Astrocyte of the cerebellum (primary cell): ENCODE measurements at places on chromosomes 3 and 15.

DNA sequence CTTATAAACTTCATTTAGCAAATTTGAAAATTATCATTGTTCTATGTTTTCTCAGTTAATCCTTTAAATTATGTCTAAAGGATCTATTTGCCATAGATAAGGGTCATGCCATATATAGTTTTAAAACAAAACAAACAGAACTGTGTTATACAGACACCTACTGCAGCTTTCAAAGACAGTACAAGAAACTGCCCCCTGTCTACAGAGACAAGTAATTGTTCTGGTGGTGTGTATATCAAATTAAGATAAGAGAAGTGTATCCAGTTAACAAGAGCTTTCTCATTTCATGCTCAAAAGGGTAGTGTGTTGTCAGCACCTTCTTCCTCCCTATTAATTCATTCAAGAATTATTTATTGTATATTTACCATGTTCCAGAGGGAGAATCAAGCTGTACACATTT lies 201.2 kb downstream of the FMN1 start:
- no peak for DNase-seq

DNA sequence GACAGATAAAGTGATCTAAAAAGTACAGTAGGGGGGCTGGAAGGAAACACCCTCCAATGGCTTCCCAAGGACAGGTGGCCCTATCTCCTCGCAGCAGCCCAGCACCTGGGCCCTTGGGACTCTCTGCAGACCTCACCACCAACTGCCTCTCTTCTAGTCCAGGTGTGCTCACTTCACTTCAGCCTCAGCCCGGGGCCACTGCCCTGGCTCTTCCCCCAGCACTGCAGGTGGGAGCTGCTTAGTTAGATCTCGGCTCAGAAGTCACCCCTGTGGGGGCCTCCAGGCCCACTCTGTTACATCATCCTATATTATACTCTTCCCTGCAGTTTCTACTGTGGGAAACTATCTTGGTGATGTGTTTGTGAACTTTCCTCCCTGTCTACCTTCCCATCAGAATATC lies 2.0 kb downstream of the KLF15 start:
- no peak for DNase-seq

DNA sequence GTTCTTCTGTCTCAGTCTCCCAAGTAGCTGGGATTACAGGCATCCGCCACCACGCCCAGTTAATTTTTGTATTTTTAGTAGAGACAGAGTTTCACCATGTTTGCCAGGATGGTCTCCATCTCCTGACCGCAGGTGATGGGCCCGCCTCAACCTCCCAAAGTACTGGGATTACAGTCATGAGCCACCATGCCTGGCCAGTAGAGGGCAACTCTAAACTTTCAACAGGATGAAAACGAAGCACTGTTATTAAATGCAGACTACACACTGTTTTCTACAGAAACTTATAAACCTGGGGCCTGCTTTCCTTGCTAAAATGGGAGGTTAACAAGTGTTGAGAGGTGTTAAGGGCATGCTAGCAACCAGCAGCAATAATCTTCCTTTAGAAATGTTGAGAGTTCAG lies 7.6 kb downstream of the ARPC4 start:
- no peak for DNase-seq

GRCh38 chr15:92519709-92520108 lies 126.0 kb downstream of the ST8SIA2 start:
- peak; percentile 87 for DNase-seq

DNA sequence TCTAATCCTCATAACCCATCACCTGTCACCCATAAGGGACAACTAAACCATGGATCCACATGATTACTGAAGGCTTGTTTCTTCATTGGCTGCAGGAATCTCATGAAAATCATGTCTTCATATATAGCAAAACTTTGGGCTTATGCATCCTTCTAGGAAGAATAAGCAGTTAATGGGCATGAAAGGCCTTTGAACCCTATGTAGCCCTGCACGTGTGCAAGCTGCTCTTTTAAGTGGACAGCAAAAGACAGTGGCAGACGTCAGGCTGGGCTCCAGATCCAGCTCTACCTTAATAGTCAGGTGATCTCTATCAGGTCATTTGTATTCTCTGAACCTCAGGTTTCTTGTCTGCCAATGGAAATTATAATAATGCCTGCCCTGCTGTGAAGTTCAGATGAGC lies 18.9 kb downstream of the CYP19A1 start:
- no peak for DNase-seq

DNA sequence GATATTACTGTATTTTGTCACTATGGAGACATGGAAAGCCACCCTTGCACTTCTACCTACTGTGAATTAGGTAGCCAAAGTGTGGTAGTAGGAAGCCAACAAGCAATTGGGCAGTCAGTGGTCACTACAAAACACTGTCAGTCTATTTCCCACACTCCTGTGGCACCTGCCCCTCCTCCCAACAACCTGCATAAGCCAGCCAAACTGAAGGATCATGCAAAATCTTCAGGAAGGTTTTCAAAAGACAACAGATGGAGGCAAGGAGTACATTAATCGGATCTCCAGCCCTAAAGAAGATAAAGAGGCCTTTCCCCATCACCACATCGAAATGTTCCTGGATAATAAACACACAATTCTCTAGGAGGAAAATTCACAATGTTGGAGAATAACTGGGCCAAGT lies 11.9 kb downstream of the POMGNT2 start:
- DNase-seq: no peak

DNA sequence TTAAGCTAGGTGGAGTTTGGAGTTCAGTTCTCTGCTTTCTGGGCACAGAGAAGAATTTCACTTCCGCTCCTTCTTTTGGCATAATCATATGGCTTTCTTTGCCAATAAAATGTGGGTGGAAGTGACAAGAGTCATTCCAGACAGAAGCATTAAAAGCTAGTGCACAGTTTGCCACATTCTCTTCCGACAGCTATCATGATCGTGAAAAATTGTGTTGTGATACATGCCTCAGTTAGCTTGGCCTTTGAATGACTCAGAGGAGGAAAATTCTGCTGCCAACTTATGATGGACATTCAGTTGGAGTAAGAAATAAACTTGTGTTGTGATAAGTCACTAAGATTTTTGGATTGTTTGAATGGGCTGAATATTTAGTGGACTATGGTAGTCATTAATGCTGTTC lies 291.7 kb upstream of the SATB1 start:
- DNase-seq: no peak

DNA sequence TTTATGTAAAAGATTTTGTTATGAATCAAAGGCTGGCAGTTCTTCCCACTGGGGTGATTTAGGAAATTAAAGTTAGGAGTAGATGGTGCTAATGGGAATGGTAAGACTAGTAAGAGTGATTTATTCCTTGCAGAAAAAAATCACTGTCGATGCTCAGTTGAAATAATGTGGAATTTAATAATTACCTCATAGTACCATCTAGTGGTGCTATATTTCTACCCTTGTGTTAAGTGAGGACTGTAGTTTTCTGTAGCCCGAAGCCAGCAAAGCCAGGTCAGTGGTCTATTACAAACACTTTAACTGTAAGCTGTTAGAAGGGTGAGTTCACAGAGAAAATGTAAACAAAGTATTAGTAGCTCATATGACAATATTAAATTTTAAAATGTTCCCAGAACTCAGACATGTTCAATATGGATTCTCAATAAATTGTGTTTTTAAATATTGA lies 39.5 kb upstream of the GOLGA8J start:
- peak; percentile 60 for DNase-seq

DNA sequence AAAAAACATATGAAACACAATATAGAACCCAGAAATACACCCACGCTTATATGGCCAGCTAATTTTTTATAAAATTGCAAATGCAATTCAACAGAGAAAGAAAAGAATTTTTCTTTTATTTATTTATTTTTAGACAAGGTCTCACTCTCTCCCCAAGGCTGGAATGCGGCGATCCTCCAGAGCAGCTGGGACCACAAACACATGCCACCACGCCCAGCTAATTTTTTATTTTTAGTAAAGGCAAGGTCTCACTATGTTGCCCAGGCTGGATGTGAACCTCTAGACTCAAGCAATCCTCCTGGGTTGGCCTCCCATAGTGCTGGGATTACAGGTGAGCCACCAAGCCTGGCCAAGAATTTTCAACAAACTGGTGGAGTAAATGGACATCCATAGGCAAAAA lies 117.9 kb downstream of the SCAPER start:
- DNase-seq: no peak

GRCh38 chr3:61965770-61966131 lies 404.4 kb downstream of the PTPRG start:
- DNase-seq: no peak

DNA sequence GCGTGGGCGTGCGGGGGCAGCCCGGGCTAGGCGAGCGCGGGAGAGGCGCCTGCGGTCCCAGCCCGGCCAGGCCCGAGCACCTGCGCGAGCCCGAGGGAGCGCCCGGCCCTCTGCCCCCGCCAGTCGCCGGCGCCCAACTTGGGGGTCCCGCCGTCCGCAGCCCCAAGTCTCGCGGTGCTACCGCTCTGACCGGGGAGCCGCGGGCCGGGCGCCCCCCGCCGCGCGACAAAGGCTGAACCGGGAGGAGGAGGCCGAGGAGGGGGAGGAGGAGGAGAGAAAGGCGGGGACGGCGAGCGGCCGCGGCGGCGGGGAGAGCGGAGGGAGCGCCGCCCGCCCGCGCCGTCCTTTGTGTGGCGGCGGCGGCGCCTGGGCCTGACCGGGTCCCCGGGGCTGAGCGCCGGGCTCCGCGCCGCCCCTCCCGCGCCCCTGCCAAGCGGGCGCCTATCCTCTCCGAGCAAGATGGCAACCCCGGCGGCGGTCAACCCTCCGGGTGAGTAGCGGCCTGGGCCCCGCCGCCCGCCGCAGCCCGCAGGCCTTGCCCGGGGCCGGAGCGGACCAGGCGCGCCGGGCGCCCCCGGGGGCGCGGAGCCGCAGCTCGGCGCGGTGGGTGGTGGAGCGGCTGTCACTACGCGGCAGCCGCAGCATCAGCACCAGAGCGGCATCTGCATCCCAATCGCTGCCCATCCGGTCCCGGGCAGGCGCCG lies at the start of gene ARNT2:
Gene ARNT2, plus strand, starts transcription at position 326 of the 704 bp plus-strand sequence. Its CDS starts 134 bp downstream, at position 460.
- no peak for DNase-seq

DNA sequence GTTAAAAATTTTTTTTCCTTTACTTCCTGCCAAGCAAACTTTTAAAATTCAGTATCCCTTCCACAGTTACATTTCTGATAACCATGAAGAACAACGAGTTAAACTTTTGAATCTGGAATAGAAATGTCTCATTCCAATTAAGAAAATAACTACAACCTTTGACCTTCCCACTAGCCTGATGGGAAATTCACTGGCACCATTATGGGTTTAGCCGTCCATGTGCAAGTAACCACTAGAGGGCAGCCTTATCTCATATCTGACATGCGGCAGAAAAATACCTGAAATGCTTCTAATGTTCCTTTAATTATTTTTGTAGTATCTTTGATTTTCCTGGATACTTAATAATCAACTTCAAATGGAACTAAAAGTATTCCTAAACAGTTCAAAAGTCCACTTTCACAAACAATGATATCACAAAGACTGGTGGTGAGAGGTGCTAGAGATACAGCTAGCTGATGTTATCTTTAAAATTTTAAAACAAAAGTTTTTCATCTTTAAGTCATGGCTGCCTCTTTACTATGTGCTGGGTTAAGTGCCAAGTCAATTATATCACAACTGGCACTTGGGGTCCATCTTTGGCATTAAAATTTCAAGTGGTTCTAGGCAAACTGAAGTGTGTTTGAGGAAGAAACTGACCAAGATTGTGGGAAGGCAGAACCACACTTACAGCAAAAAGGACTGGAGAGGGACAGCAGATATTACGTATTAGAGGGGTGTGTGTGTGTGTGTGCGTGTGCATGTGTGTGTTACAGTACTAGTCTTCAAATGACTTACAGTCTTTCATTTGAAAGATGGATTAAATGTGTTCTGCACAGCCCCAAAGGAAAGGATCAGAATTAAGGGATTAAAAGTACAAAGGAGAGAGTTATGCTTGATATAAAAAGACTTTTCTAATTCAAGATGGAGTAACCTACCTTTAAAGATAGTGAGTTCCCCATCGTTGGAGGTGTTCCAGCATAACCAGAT lies 107.1 kb upstream of the ICE2 start:
- peak; percentile 48 for DNase-seq

- DNase-seq: no peak
Observed at GRCh38 chr3:190289989-190290388, 32.3 kb downstream of the CLDN1 start.

- DNase-seq: peak; percentile 65
Observed at GRCh38 chr15:85730001-85730820, 64.5 kb downstream of the KLHL25 start.

GRCh38 chr3:32733631-32734229 lies 48.7 kb downstream of the CNOT10 start:
- peak; percentile 22 for DNase-seq

DNA sequence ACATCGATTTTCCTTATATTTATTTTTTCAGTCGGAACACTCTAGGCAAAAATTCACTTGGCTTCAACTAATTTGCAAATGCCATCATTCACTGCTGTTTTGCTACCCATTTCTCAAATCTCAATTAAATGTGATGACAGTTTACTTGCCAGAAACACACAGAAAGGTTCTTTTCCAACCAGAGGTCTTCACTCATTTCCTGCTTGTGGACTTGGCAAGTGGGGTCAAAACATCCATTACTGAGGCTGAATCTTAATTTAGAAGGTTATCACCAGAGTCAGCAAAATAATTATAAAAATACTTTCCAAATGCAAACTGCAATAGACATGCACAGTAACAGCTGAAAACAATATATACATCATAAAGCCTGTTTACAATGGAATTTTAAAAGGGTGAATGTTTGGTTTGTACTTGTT lies 625.4 kb upstream of the TBL1XR1 start:
- DNase-seq: no peak

DNA sequence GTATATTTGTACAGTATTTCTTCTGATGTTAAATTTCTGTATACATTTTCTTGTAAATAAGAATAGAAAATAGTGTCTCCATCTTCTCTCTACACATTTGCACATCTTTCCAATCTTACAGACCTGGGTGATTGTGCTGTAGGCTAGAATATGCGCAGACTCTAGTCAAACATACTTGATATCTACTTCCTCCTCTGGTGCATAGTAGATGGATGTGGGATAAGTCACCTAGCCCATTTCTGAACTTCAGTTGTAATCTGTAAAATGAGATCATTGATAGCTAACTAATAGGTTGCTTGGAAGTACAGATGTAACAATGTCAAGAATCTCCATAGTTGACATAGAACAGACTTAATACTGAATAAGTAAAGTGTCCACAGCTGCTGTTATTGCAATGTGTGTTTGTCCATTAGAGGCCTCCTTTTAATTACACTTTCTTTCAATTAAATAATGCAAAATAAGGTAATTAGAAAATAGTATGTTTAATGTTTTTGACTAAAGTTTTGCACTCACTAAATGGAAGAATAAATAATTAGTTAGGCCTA lies 46.7 kb downstream of the ALCAM start:
- no peak for DNase-seq
